ENCODE measurements at places on chromosomes 6 and 20.

DNA sequence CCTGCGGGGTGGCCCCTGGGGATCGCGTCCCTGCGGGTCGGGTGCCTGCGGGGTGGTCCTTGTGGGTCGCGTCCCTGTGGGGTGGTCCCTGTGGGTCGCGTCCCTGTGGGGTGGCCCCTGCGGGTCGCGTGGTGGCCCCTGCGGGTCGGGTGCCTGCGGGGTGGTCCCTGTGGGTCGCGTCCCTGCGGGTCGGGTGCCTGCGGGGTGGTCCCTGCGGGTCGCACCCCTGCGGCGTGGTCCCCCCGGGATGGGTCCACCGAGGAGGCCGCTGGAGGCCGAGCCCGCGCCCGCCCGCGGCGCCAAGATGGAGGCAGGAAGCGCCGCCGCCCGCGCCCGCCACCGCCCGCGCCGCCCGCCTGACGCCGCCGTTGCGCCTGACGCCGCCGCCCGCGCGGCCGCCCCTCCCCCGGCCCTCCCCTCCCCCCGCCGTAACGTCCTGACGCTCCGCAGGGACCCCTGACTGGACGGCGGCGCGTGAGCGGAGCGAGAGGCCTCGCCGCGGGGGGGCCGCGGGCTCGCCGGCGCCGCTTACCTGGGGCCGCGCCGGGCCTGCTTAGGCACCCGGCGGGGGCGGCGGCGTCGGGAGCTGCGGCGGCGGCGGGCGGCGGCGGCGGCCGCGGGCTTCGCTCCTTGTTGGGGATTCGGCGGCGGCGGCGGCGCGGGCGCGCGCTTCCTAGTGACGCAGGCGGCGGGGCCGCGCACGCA is at the start of gene GMEB2:
TSS of gene GMEB2 (minus strand) at position 678 of the 705 bp plus-strand sequence. CDS start 7,704 bp downstream, outside the sequence.
- peak; percentile 71 for DNase-seq

GRCh38 chr6:46011188-46012085 is 4.2 kb downstream of the CLIC5 start:
- no peak for DNase-seq

DNA sequence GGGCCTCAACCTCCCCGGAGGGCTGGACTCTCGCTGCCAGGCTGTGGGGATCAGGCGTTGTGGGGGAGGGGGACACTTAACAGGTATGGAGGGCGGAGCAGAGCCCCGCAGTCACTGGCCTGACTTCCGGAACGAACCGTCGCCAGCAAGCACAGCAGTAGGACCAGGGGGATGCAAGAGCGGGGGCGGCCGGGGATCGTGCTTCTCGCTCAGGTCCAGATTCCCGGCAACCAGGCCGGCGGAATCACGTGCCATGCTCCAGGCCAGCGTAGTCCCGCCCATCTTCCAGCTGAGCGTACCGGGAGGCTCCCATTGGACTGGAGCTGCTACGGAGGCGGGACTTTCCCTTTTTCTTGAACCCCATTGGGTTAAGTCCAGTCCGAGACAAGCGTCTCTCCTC is 10.0 kb upstream of the POU5F1 start:
- no peak for DNase-seq

DNA sequence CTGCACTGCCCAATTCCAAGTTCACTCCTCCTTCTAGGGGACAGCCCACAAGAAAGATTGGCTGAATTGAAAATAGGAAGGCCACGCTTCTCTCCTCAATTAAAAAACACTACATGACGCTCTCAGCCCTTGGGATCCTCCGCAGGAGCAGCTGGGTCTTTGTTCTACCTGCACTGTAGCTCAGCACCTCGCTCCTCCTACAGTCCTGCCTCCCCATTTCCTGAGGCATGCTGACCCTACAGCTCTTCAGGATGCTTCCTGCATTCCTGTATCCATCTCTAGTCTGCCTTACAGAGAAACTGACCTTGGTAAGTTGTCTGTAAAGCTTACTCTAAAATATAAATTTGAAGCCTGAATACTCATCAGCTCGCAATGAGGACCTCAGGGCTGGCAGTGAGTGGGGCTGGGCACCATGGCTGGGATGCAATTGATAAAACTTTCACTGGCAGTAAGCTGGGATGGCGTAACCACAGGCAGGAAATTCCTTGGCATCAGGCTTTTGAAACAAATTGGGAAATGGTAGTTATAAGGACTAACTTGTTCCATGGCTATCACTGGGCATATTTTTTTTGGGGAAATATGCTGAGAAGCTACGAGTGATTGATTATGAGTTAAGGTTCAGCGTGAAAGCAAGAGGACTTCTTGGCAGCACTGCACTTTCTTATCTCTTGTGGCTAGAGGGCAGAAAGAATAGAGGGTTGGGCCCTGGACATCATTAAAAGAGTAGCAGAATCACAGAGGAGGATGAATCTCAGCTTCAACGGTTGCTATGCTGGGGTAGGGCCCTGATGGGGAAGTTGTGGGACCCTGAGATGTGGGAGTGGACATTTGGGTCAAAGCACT is 11.7 kb upstream of the SIRPB1 start:
- DNase-seq = no peak

All from NCI-H1105 (cell line).